NCI-H2227 treated with DMSO at 0.1 percent for 48 hours (cell line): ENCODE measurements at places on chromosomes 5 and 9.

- peak; percentile 58 for DNase-seq
Measured at GRCh38 chr9:75903785-75904360, 13.4 kb downstream of the PCSK5 start.

DNA sequence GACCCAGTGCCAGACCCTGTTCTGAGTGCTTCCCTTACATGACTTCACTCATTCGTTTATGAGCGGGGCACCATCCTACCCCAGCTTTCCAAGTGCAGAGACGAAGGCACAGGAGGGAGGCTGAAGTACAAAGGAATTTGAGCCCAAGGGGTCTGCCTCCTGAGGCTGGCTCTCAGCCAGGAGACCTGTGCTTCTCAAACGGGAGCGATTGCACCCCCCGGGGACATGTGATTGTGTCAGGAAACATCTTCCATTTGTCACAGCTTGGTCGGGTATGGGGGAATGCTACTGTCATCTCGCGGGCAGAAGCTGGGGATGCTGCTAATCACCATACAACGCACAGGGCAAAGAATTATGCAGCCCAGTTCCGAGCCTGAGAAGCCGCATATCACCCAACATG, 23.9 kb downstream of the ADCY2 start:
- no peak for DNase-seq

DNA sequence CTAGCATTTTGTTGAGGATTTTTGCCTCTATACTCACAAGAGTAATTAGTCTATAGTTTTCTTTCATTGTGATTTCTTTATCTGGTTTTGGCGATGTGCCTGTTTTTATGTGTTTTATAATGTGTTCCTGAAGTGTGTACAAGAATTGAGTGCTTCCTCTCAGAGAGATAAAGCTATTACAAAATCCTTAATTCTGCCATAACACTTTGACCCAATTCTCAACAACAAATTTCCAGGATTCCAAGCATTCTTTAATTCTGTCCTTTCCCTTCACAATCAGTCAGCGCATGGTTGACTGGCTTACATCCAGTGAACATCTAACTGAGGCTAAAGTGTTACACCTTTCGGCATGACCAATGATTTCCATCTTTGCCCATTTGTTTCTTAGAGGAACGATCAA, 282.9 kb upstream of the MVB12B start:
- no peak for DNase-seq

GRCh38 chr5:83055166-83055565, 22.0 kb downstream of the TMEM167A start:
- no peak for DNase-seq

DNA sequence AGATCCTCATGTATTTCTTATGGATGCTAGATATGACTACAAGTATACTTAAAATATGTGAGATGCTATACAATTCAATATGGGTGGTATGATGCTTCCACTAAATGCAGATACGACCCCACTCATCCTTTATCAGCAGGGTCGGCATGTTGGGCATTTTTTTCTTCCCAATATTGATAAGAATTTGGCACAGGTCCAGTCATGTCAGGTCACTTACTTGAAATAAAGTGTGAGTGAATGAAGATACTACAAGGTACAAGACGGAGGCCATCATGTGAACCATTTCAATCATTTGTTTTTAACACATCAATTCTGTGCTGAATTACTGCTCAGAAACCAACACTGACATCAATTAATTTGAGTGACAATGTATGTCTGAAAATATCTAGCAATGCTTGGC, 146.9 kb upstream of the GNA14 start:
- no peak for DNase-seq

- peak; percentile 97 for DNase-seq
Measured at GRCh38 chr5:73763300-73764032, 137.5 kb downstream of the ARHGEF28 start.

GRCh38 chr5:179872828-179873575, 14.4 kb upstream of the MRNIP start:
- DNase-seq, result no peak

- DNase-seq, result peak; percentile 14
Measured at GRCh38 chr9:100011062-100011681, 87.6 kb downstream of the ERP44 start.

- DNase-seq, result no peak
Measured at GRCh38 chr5:174371600-174372094, 326.1 kb downstream of the NSG2 start.

GRCh38 chr5:114208588-114208987, 153.3 kb upstream of the KCNN2 start:
- no peak for DNase-seq

- peak; percentile 65 for DNase-seq
Measured at GRCh38 chr5:88660264-88660946, 222.6 kb downstream of the MEF2C start.

DNA sequence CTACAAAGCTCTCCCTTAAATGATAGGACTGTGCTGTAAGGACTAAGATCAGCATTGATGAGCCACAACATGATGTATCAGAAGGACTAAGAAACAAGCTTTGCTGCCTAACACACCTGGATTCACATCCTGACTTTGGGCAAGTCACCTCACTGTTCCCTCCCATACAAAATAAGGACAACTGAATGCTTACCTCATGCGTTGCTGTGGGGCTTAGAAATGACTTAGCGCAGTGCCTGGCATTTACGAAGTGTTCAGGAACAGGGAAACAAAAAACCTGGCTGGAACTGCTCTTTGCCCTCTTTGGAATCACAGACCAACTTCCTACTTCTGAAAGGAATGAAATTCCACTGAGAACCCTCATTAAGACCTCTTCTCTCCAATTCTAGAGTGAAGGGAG, 113.7 kb downstream of the BAAT start:
- no peak for DNase-seq

GRCh38 chr9:113301548-113301947, 1.6 kb downstream of the RNF183 start:
- DNase-seq, result no peak

- DNase-seq, result no peak
Measured at GRCh38 chr5:55441107-55441771, 93.5 kb downstream of the PLPP1 start.

DNA sequence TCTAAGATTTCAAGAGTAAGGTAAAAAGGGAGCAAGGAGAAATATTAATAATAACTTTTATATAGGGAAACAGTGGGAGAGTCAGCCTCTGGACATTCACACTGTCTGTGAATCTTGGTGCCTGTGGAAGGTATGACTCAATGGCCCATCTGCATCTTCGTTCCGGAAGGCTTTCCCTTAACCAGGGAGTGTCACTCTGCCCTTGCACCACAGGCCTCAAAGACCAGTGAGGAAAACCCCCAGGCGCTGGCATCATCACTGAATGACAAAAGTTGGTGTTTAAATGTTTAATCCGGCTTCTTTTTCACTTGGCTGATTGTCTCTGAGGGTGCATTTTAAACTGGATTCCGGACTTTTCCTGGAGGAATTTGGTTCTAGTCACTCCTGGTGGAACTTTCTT, 522.4 kb upstream of the TLE4 start:
- no peak for DNase-seq

- no peak for DNase-seq
Measured at GRCh38 chr9:121115466-121115865, 40.7 kb downstream of the CNTRL start.

- no peak for DNase-seq
Measured at GRCh38 chr9:97938081-97938644, at the start of gene HEMGN. HEMGN (minus strand) TSS chr9:97938172; CDS start chr9:97938136, 36 bp downstream.

DNA sequence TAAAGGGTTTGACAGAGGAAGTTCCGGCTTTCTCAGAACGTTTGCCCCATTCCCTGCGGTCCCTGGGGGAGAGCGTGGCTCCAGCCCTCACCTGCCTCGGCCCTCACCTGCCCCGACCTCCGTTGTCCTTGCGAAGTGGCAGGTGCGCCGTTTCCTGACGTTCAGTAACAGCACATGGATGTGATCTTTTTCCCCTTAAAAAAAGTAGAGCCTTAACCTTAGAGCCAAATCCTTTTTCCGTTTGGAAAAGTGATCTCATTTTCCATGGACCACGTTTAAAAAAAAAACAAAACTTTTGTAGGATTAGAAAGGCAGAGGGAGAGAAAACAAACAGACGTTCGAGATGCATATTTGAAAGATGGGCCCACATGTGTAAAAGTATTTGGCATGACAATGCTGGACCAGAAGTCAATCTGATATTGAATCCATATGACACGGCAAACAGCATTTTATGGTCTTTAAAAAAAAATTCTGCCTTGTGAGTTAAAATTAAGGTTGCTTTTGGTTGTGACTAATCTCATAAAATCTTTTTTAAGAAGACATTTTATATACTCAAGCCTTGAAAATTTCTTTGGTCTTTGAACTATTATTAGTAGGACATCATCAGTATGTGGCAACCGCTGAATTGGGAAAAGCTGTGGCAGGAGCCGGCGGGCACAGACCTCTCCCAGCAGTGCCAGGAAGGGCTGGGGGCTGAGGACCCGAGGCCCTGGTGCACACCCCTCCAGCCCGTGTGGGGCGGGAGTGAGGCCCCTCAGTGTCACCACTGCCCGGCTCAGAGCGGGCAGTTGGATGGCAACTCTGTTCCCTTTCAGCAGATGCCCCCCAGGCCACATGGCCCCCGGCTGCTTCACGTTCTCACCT, 42.5 kb upstream of the EXOC3 start:
- DNase-seq, result no peak

DNA sequence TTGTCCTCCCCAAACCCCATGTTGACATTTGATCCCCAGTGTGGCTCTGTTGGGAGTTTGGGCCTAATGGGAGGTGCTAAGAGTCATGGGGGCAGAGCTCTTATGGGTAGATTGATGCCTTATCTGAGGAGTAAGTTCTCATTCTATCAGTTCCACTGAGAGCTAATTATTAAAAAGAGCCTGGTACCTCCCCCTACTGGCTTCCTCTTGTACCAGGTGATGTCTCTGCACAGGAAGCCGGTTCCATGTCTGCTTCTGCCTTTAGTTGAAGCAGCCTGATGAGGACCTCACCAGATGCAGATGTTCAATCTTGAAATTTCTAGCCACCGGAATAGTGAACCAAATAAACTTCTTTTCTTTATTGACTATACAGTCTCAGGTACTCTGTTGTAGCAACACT, 10.8 kb downstream of the GABRB2 start:
- no peak for DNase-seq

- no peak for DNase-seq
Measured at GRCh38 chr9:26263478-26263877, 585.2 kb upstream of the TUSC1 start.

- DNase-seq, result no peak
Measured at GRCh38 chr5:14735944-14736343, 71.4 kb downstream of the OTULIN start.

DNA sequence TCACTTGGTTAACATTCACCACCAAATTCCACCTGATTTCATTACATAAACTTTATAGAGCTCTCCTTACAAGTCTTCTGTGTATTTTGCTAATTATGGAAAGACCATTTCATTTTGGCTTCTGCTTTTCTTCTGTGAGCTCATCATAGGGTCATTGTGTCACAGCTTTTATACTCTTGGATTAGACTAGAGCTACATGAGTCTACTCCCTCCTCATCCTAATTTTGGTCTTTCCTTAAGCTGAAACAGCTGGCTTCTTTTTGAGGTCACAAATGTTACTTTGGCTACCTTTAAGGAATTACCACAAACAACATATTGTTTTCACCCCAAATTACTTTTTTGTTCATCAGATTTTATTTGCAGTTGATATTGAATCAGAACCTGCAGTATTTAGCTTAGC, 103.0 kb downstream of the NPR3 start:
- no peak for DNase-seq

DNA sequence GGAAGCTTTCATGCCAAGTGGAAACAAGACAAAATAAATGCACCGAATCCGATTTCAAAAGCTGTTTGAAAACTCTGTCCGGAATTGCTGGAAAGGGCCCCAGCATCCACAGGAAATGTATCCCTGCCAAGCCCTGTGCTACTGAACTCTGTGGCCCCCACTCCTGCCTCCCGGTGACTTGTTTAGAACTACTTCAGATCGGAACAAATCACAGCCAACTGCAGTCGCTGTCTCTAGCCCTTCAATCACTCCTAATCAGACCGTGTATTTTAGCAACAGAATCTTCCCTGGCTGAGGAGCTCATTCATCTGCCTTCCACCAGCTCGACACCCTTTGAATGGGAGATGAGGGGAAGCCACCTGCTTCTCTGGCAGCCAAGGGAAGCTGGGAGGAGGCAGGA, 94.1 kb downstream of the KCNIP1 start:
- DNase-seq, result peak; percentile 28

DNA sequence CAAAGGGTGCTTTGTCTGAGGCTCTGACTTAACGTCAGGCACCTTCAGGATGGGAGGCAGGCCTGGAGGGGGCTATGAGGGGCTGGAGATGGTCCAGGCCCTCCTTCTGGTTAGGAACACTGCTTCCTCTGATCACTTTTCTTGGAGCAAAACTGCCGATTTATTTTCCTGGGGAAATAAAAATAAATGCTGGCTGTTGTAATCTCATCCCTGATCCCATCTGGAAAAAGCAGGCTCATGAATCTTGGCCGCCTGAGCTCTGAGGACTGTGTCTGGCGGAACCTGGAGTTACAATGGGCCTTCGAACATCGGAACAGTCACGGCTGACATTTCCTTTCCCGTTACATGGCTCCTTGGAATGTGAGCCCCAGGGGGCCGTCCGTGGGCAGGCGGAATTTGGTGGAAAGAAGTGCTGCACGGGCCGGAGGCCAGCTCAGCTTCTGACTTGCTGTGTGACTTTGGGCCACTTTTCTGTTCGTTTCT, 157.8 kb downstream of the RGS3 start:
- DNase-seq, result no peak

DNA sequence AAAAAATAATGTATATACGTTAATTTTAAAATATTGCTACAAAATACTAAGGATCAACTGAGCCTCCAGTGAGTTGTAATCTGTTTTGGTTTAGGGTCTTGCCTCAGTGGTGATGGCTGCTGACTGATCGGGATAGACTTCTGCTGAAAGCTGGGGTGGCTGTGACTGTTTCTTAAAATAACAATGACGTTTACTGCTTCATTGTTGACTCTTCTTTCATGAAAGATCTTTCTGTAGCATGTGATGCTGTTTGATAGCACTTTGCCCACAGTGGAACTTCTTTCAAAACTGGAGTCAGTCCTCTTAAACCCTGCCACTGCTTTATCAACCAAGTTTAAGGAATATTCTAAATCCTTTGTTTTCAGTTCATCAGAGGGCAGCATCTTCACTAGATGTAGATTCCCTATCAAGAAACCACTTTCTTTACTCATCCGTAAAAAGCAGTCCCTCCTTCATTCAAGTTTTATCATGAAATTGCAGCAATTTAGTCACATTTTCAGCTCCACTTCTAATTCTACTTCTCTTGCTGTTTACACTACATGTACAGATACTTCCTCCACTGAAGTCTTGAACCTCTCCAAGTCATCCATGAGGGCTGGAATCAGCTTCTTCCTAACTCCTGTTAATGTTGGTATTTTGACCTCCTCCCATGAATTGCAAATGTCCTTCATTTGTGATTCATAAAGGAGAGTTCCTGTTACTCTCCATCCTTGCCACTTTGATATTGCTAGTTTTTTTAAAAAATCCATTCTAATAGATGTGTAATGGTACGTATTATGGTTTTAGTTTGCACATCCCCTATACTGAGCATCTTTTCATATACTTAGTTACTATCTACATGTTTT, 41.5 kb upstream of the PTPDC1 start:
- no peak for DNase-seq

DNA sequence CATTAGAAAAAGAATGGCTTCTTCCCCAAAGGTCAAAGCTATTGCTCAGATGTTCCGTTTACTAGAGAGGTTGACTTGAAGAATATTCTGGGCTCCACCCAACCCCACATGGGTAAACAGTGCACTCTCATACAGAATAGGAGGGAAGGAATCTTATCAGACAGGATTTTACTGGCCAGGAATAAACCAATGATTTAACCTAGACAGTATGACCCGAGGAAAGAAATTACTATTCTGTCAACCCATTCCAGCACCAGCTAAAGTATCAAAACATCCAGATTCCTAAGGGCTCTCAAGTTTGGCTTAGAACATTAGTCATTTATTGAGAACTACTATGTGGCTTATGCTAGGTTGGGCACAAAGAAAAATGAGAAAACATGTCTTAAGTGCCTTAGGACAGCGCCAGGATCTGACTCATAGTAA, 493.6 kb upstream of the KLF4 start:
- DNase-seq, result no peak
